ENCODE measurements at places on chromosomes 4 and X.

- DNase-seq: no peak
Observed at GRCh38 chrX:47093248-47093647, 15.0 kb downstream of the RGN start.

- no peak for DNase-seq
Observed at GRCh38 chr4:141637565-141637964, 1.2 kb downstream of the IL15 start.

- no peak for DNase-seq
Observed at GRCh38 chr4:82988323-82988832, 22.2 kb downstream of the LIN54 start.

DNA sequence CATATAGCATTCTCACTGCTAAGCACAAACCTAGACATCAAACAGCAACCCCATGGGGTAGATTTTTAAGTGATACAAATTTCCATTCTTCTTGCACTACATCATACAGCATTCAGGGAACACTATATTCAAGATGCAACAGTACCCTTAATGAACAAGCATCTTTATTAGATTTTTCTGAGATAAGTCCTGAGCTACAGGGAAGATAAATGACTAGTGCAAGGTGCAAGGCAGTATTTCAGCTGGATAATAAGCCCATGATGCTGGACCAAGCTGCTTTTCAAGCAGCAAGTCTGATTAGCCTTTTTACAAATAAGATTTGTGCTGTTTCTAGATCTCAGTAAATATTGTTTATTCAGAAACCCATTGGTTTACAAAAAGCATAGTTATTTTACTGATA is 192.6 kb upstream of the ATOH1 start:
- no peak for DNase-seq

DNA sequence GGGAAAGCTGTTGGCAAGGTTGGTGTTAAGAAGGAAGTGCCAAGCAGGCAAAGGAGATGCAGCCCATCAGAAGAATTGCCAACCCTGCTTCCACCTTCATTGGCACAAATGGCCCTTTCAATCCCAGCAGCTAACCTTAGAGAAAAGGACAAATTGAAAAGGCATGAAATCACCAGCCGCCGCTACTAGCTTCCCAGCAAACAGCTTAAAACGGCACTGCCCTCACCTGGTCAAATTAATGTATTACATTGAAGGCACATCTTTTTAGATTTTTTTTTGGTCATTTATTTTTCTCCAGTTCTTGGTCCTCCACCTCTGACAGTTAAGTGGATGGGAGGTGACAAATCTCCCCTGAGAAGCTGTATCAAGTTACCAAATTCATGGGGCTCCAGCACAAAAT is 51.0 kb upstream of the NHSL2 start:
- DNase-seq: peak; percentile 14

GRCh38 chr4:60808726-60809485 is 391.2 kb upstream of the ADGRL3 start:
- DNase-seq: no peak

DNA sequence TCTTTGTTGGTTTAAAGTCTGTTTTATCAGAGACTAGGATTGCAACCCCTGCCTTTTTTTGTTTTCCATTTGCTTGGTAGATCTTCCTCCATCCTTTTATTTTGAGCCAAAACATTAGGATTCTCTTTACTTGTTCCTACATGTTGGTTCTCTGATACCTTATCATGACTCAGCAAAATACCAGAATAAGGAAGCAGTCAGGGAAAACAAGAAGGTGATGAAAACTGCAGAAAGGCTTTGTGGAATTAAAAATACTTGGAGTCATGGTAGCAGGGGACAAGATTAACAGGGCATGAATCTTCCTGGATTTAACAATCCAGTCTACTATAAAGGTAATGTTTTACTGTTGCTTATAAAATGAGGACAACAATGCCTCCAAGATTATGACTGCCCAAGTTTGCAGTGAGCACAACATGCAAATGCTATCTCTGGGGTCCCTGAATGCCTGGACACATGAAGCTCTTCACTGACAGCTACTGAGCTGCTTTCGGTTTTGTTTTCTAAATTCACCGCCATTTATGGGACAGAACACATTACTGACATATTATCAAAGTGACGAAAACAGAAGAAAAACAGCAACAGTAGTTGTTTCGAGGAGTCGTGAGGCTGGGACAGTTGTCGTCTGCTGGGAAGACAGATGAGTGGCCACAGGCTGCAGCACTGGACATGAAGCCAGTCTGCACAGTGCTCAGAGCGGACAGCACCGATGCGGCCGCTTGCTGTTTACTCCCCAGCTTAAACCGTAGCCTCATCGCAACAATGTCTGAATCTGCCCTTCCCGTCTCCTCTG is 174.5 kb upstream of the DKK2 start:
- no peak for DNase-seq

- no peak for DNase-seq
Observed at GRCh38 chr4:113109106-113109718, 59.8 kb downstream of the ANK2 start.

DNA sequence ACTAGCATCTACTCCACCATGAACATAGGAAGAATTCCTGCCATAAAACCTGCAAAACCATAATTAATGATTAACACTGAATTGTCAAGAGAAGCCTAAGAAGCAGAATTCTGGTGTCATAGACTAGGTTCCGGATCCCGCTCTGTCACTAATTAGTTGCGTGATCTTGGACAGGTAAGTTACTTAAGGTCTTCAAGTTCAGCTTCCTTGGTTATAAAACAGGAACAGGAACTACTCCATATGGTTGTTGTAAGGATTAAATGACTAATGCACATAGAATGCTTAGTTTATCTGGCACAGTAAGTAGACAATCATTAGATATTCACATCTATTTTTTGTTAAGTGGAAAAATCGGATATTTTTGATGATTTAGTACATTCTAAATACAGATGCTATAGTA is 14.3 kb downstream of the G3BP2 start:
- DNase-seq: no peak

- DNase-seq: no peak
Observed at GRCh38 chrX:40661489-40661888, 14.1 kb upstream of the CXorf38 start.

DNA sequence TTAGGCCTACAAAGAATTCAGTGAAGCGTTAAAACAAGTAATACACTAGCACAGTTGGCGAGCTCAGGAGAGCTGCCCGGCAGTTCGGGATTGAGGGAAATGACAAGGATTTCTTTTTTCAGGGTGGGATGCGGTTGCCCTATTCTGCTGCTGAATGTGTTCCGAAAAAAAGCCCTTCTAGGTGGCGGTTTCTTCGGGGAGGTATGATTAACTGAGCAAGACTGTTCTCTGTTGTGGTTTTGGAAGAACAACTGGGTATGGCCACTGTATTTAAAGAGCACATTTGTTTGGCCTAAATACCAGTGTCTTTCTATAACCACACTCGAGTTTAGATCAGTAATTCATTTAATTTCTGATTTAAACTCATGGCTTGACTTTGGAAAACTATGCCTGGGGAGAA is 459.7 kb upstream of the FAT1 start:
- no peak for DNase-seq

DNA sequence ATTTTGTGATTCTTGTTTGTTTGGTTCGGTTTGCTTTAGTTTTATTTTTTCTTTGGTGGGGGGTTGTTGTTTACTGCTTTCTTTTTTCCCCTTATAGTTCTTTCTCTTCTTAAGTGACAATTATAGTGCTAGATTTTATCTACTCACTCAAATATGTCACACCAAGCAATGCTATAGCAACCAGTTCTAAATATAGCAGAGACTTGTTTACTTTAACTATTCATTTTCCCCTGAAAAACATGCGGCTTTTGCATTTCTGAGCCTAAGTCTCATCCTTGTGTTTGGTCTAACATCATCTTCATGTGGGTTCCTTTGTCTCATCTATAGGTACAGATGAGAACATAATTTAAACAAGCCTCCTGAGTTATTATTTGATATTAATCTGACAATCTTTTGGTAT is 676.6 kb downstream of the FAT4 start:
- DNase-seq: no peak

- no peak for DNase-seq
Observed at GRCh38 chr4:144709159-144709558, 63.2 kb downstream of the HHIP start.

GRCh38 chr4:153215921-153216320 is 11.7 kb downstream of the TRIM2 start:
- DNase-seq: no peak

- no peak for DNase-seq
Observed at GRCh38 chrX:38357747-38358673, 5.6 kb downstream of the OTC start.

- no peak for DNase-seq
Observed at GRCh38 chr4:186146458-186146857, 42.0 kb downstream of the FAM149A start.

DNA sequence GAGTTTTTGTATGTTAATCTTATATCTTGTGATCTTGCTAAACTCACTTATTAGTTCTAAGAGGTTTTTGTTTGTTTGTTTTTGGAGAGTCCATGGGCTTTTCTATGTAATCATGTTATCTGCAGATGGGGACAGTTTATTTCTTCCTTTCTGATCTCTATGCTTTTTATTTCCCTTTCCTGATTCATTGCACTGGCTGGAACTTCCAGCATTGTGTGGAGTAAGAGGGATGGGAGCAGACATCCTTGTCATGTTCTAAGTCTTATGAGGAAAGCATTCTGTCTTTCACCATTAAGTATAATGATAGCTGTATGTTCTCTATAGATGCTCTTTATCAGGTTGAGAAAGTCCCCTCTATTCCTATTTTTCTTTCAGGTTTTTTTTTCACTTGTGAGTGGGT is 90.6 kb upstream of the TBC1D9 start:
- DNase-seq: no peak

- no peak for DNase-seq
Observed at GRCh38 chrX:154135458-154136229, 8.4 kb upstream of the OPN1LW start.

DNA sequence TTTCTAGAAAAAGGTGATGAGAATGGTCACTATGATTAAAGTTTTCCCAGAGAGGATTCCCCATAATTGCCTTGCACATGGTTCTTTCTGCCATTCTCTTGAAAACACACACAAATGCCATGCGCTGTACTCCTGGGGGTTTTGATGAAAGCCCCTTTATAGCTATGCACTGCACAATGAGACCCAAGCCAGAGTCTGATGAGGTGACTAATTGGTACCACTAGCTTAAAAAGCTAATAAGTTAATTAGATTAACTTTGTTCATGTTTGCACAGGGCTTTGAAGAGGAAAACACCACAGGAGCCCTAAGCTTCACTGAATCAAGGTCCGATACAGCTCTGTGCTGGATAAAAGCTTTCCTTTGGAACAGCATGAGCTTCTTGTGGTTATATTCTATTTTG is 132.2 kb downstream of the NKX6-1 start:
- DNase-seq: no peak

DNA sequence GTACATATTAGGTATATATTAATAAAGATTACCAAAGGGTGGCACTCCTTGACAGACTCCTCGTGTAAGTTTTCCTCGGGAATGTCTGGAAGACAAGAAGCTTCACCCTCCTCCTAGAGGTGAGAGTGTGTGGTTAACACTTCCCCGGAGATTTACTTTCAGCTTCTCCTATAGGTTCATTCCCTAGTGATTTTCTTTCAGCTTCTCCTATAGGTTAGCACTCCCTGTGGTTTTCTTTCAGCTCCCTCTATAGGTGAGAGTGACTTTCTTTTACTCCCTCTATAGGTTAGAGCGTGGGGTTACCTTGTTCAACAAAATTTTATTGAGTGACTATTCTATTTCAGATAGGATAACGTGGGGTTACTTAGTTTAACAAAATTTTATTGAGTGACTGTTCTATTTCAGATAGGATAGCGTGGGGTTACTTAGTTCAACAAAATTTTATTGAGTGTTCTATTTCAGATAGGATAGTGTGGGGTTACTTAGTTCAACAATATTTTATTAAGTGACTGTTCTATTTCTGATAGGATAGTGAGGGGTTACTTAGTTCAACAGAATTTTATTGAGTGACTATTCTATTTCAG is 106.0 kb upstream of the PLAC1 start:
- DNase-seq: no peak

DNA sequence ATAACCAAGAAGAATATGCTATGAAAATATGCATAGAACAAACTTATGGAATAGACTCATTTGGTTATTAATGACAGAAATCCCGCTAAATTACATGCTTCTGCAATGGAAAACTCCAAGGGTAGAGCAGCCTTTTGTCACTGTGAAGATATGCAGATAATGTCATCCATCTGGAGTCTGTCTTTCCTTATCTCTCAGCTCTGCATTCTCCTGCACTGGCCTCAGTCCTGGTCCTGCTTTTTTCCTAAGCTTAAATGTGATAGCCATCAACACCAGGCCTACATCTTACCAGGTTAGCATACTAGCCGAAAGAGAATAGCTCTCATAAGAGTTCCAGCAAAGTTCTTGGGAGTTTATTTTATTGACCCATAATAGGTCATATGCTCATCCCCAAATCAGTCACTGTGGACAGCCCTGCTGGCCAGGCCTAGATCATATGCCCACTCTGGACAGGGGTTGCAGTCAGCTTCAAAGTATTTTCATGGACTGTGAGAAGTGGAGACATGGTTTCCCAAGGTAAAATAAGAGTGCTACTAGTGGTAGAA is 86.5 kb upstream of the LEF1 start:
- no peak for DNase-seq

DNA sequence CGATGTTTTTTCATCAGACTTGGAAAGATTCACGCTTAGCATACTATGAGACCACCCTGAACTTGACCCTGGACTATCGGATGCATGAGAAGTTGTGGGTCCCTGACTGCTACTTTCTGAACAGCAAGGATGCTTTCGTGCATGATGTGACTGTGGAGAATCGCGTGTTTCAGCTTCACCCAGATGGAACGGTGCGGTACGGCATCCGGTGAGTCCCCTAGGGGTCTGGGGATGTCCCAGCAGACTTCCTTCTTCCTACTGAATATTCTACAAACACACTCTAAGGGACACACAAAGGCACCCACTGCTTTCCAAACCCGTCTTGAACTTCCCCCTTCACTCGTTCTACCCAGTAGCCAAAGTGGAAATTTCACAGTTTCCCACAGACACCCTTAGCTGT is 9.3 kb downstream of the GABRQ start:
- DNase-seq: no peak

- no peak for DNase-seq
Observed at GRCh38 chr4:38082021-38082420, 121.8 kb downstream of the PTTG2 start.

- DNase-seq: no peak
Observed at GRCh38 chr4:23114538-23114937, 421.8 kb downstream of the GBA3 start.

- no peak for DNase-seq
Observed at GRCh38 chr4:2266821-2267220, 4.9 kb upstream of the MXD4 start.

GRCh38 chr4:41611124-41611838 is 73.3 kb downstream of the LIMCH1 start:
- DNase-seq: no peak

GRCh38 chrX:134542485-134542884 is 82.5 kb downstream of the HPRT1 start:
- DNase-seq: no peak

GRCh38 chrX:65463550-65463949 is 71.0 kb downstream of the LAS1L start:
- DNase-seq: no peak

DNA sequence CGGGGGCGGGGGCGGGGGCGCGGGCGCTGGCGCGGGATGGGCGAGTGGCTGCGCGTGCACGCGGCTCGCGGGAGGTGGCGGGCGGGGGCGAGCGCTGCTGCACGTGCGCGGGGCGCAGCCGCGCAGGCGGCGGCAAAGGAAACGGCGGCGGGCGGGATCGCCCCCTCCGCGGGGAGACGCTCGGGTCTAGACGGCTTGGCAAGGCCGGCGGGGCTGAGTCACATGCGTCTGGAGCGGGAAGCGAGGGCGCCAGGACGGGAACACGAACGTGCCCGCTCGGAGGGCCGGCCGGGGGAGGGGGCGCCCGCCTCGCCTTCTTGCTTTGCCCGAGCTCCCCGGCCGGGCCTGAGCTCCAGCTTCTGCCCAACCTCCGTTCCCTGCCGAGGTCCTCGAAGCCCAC is 4.3 kb upstream of the HAUS7 start:
- peak; percentile 37 for DNase-seq

Measured in activated T-cell treated with anti-CD3 and anti-CD28 coated beads for 4 hours (primary cell).